ENCODE measurements at places on chromosomes 16 and 17.

- no peak for DNase-seq
These were observed 41.7 kb downstream of the PIPOX start for GRCh38 chr17:29084541-29085146.

DNA sequence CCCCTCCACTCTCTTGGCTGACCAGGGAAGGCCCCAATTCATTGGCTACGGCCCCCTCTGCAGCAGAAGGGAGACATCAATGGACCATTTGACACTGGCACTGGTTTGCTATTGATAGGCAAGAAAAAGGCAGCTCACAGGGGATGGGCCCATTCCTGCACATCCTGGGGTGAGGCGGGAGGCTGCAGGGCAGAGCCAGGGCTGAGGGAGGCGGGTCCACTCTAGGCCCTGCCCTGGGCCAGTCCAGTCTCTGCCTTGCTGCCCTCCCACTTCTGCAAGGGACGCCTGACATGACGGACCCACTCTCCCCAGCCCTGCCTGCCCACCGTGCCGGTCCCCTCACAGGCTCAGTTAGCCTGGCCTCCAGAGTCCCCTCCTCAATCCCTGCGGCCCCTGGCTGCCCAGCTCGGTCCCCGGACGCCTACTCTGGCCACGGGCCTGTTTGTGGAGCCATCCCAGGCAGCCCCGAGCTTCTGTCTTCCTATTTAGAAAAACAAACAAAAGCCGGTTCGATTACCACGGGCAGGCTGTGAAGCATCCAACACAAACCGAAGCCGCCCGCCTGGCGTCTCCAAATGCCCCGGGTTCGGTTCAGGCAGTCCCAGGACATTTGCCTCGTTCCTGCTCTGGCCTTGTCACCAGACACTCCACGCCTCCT lies 160.7 kb downstream of the IRX5 start:
- DNase-seq, result no peak

DNA sequence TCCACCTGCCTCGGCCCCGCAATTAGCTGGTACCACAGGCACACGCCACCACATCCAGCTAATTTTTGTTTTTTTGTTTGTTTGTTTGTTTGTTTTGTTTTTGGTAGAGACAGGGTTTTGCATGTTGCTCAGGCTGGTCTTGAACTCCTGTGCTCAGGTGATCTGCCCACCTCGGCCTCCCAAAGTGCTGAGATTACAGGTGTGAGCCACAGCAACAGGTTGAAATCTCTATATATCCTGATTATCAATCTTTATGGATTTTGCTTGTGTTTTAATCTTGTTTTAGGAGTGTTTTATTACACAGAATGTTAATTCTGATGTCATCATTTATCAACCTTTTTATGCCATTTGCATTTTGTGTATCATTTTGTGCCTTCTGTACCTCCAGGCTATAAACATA lies 48.2 kb downstream of the RAB11FIP4 start:
- DNase-seq, result no peak

- no peak for DNase-seq
These were observed 63.2 kb downstream of the NKD1 start for GRCh38 chr16:50611332-50611934.

DNA sequence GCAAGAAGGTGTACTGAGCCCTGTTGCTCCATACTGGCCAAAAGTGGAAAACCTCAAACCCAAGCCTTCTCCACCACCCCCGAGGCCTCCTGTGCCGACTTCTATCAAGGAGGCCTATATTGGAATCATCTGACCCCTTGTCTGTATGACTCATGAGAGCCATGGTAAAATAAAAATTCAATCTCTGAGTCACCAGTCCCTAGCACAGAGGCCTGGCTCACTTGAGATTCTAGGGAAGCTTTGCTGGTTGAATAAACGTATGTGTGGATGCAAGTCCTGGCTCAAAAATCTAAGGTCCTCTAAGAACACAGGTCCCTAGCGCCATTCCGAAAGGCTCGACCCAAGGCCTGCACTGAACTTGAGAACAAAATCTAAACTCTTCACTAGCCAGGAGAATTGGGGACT lies 15.0 kb downstream of the NSMCE1 start:
- DNase-seq, result peak; percentile 73

- no peak for DNase-seq
These were observed 586 bp downstream of the CD7 start for GRCh38 chr17:82316651-82317393.

GRCh38 chr16:2350500-2350899 lies 10.0 kb upstream of the ABCA3 start:
- DNase-seq, result no peak

GRCh38 chr17:66466840-66467367 lies 164.5 kb downstream of the PRKCA start:
- DNase-seq, result peak; percentile 98

GRCh38 chr17:74678541-74678940 lies 34.2 kb downstream of the CD300LF start:
- no peak for DNase-seq

DNA sequence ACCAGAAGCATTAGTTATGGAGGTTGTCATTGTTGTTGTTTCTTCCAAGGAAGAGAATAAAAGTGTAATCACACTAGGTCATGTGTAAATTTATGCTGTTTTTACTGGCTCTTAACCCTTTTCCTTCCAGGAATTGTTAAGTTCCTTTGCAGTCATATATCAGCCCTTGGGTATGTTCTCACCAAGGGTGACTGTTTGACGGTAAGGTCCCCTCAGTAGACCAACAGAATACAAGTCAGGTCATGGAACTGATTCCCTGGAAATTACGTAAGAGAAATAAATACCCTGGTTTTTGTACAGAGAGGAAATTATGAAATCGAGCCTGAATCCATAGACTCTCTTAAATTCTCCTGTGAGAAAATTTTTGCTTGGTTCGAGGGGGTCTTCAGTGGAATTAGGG lies 11.2 kb upstream of the KCNJ2 start:
- no peak for DNase-seq

DNA sequence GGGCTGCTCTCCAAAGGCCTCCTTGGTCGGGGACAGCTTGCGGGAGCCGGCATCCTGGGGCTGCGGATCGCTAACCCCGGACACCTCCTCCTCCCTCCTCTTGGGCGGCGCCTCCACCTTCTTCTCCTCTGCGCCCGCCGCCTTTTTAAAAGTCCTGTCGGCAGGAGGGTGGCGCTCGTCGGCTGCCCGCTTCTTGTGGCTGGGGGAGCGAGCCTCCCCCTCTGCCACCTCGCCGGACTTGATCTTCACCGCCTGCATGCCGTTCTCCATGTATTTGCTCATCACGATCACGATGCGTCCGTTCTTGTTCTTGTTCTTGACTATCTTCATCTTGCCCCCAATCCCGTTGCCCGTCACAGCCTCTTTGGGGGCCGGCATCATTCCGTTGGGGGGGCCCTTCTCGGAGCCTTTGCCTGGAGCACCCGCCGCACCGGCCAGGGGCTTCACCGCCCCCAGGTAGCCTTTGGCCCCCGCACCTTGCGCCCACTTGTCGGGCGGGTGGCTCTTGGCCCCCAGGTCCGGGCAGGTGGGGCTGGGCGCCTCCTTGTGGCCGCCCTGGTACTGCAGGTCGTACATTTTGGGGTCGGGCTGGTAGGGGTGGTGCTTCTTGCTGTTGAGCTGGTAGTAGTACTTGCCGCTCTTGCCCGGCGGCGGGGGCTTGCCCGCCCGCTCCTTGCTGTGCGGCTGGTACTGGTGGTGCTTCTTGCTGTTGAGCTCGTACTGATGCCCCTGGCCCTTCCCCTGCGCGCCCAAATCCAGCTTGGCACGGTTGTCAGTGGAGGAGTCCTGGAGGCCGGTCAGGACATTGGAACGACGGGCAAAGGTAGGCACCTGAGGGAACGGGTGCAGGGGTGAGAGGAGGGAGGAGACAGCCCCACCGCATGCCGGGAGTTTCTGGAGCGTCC lies 4.4 kb downstream of the CBX4 start:
- DNase-seq, result no peak

DNA sequence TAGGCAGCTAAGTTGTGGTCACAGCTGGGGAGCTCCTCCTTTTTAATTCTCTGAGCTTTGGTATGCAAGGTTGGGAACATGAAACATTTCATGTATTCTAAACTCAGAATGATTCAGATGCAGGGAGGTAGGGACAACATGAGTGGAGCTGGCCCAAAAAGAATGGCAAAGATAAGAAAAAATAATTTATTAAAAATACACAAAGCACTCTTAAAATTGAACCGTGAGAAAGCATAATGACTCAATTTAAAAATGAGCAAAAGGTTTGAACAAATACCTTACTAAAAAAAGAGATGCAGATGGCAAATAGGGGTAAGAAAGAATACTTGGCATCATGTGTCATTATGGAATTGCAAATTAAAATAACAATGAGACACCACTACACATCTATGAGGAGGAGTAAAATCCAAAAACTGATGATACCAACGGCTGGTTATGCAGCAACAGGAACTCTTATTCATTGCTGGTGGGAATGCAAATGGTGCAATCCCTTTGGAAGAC lies 175.6 kb upstream of the IRX3 start:
- DNase-seq, result no peak

GRCh38 chr16:68658341-68658973 lies 13.3 kb downstream of the CDH3 start:
- no peak for DNase-seq

- no peak for DNase-seq
These were observed 20.0 kb downstream of the CLUAP1 start for GRCh38 chr16:3520841-3521240.
